ENCODE measurements at places on chromosomes 1 and 21.

DNA sequence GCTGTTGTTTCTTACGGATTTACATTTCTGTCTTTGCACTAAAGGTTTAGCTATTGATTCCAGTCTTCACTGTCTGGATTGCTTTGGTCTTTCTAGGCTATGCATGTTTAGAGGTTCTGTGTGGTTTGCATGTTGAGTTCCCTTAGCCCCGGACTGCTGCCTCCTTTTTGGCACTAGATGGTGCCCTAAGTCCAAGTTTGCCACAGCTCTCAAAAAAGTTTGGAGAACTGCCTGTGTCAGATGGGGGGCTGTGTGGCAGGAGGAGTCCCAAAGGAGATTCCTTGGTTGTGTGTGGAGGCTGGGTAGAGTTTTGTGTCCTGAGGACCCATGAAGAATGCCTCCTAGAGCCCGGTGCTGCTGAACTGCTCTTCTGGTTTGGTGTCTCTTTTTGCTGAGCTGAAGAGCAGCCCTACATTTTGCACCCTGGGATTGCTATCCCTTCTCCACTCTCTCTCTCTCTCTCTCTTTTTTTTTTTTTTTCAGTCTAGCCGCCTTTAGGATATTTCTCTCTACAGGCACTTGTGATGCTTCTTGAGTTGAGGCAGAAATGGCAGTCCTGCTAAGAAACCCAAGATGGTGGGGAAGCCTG, 74.4 kb downstream of the PTGS2 start:
- DNase-seq = peak; percentile 85

- DNase-seq = no peak
Measured at GRCh38 chr1:101137144-101138126, 99.4 kb upstream of the S1PR1 start.

- DNase-seq = no peak
Measured at GRCh38 chr1:26754086-26754874, 33.5 kb upstream of the PIGV start.

GRCh38 chr1:215665215-215665614, 98.1 kb downstream of the KCTD3 start:
- DNase-seq = no peak

GRCh38 chr1:40997096-40997495, 17.6 kb downstream of the CTPS1 start:
- no peak for DNase-seq

DNA sequence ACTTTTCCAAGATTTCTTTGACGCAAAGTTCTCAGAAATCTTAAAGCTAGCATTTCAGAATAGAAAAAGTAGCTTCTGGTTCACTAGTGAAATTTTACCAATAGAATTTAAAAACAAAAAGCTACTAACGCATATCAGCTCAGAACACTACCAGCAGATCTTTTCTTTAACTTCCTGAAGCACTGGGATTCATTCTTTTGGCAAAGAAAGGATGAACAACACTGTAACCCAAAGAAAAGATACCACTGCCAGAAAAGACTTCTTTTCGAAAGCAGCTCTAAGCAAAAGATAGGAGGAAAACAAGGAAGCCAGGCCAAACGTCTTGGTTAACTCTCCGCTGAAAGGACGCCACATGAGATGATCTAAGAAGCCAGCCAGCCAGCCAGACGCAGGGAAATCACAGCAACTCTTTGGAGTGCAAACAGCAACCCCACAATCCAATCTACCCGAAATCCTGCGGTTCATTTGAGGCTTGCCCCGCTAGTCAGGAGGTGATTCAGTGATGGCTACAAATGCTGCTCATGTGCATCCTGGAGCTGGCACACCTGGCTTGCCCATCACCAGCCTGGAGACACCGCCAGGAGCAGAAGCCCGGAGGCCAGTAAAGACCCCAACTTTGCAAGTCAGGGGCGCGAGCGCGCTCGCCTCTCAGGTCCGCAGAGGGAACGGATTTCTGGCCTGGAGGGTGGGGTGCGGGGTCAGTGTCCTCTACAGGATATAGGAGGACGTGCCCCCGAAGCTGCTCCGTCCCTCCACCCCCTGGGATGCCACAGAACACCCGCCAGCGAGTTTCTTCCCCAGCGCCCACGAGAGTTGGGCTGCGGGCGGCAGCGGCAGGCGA, 812 bp downstream of the NBPF1 start:
- DNase-seq = peak; percentile 77
